Memory B cell (primary cell): ENCODE measurements at places on chromosomes 3 and 15.
A peak's percentile ranks its signal among the peaks of the same experiment; 100 is the strongest.

- peak; percentile 68 for DNase-seq
Measured at GRCh38 chr15:40115670-40116093, 7.0 kb upstream of the BMF start.

- no peak for DNase-seq
Measured at GRCh38 chr15:71275098-71275497, 159.8 kb downstream of the THSD4 start.

- DNase-seq, result no peak
Measured at GRCh38 chr3:181794011-181794790, 82.5 kb downstream of the SOX2 start.

- DNase-seq, result no peak
Measured at GRCh38 chr3:115165701-115166100, 18.6 kb upstream of the ZBTB20 start.

DNA sequence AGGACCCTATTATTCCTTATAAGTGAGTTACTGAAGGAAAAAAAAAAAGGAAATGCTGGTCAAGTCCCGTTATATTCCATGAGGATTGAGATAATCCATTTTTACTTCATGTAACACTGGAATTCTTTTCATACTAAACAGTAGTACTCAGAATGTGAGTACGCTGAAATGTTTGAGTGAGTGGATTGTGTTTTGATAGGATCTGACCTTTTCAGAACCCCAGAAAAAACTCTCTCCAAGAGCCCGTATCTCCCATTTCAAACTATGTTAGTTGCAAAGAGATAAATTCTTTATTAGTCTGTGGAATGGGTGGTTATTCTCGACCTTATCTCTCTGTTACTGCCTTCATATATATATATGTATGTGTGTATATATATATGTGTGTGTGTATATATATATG is 2.5 kb upstream of the LPP start:
- no peak for DNase-seq

- DNase-seq, result no peak
Measured at GRCh38 chr3:159146856-159147435, 345.1 kb downstream of the MFSD1 start.

GRCh38 chr3:16200411-16200810 is 25.9 kb downstream of the GALNT15 start:
- no peak for DNase-seq

- no peak for DNase-seq
Measured at GRCh38 chr3:21613372-21614070, 137.5 kb downstream of the ZNF385D start.
